Inflammatory macrophage treated with lipopolysaccharide for 1 hour (primary cell): ENCODE measurements at places on chromosomes 13 and 19.

GRCh38 chr13:107157271-107157670 is 589.3 kb upstream of the ARGLU1 start:
- DNase-seq, result no peak

DNA sequence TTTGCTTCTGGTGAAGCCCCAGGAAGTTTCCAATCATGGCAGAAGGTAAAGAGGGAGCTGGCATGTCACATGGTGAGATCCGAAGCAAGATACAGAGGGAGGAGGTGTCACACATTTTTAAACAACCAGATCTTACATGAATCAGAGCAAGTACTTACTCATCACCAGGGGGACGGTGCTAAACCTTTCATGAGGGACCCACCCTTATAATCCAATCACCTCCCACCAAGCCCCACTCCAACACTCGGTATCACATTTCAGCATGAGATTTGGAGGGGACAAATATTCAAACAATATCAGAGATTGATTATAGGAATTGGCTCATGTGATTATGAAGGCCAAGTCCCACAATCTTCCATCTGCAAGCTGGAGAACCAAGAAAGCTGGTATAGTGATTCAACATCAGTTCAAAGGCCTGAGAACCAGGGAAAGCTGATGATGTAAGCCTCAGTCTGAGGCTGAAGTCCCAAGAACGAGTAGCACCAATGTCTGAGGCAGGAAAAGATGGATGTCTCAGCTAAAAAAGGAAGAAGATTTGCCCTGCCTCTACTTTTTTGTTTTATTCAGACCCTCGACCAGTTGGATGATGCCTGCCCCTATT is 58.6 kb upstream of the WDFY2 start:
- no peak for DNase-seq

GRCh38 chr13:95155093-95155492 is 146.2 kb downstream of the ABCC4 start:
- DNase-seq, result no peak

DNA sequence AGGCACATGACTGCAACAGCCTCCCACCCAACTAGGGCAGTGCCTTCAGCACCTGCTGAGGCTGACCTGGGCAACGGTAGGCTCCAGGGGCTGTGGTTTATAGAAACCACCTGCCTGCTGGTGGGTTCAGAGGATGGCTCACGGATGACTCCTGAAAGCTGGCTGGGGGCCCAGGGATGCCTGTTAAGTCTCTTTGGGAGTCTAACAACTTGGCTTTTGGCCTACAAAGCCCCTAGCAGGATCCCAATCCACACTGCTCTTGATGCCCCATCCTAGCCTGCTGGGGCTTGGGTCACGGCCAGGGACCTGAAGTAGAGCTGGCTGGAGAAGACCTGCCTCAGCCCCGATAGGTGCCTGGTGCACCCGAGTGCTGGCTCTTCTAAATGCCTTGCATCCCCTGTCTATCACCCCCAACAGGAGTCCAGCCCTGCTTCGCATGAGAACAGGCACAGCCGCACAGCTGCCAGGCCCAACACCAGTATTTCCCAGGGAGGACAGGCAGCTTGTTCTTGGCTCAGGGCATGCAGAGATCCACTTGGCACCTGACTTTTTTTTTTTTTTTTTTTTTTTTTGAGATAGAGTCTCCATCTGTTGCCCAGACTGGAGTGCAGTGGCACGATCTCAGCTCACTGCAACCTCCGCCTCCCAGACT is 9.1 kb upstream of the EPHX3 start:
- DNase-seq, result no peak

- DNase-seq, result peak; percentile 14
These were observed 41.1 kb upstream of the RGCC start for GRCh38 chr13:41416276-41416675.

DNA sequence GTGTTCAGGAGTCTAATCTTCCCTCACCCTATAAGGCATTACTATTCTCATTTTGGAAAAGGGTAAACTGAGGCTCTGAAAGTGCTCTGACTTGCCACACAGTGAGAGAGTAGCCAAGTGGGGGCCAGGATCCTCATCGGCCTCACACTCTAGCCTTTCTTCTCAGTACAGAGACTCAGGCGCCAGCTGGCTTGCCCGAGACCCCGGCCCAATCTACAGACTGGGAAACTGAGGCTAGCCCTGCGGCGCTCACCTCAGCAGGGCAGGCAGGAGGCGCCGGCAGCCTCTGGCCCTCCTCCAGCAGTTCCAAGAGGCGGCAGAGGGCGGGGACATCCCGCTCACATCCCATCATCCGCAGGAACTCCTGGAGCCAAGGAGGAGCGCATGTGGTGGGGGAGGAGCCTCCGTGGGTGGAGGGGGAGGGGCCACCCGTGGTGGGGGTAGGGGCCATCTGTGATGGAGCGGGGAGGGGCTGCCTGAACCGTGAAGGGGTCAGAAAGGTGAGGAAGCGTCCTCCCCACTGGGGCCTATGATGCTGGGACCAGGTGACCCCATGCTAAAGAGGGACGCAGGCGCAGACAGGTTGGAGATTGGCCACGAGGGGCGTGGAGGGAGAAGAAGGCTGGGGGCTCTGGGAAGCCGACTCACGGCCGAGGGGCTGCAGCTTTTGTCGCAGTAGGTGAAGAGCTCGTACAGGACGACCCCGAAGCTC is 8.7 kb upstream of the INSL3 start:
- DNase-seq, result no peak

- DNase-seq, result no peak
These were observed 38.8 kb upstream of the LATS2 start for GRCh38 chr13:21100211-21100610.

DNA sequence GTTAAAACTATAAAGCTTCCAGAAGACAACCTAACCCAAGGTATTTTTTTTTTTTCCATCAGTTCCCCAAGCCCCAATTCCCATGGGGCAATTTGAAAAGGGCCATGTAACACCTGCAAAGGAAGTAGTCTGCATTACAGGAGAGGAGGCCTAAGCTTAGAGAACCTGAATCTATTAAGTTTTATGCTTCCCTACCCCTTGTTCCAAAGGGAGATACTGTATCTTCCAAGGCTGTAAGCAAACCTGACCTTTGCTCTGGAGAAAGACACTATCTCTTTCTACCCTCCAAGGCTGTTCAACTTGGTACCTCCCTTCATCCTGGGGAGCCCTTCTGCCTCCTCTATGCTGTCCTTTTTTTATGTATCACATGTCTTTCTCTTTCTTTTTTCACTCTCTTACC is 15.0 kb downstream of the KATNAL1 start:
- DNase-seq, result no peak

DNA sequence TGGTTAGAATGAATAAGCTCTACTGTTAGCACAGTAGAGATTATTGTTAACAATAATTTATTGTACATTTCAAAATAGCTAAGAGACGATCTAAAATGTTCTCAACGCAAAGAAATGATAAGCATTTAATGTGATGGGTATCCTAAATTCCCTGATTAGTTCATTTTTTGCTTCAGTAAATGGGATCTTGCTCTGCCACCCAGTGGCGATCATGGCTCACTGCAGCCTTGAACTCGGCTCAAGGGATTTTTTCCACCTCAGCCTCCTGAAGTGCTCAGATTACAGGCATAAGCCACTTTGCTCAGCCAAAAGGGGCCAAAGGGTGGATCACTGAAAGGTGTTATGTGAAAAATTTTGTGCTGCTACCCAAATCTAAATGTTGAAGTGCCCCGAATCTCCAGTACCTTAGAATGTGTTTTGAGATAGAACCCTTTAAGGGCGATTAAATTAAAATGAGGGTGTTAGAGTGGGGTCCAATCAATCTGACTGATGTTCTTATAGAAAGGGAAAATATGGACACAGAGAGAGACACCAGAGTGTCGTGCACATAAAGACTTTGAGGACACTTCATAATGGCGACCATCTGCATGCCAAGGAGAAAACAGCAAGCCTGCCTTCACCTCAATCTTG is 31.5 kb upstream of the ZNF766 start:
- DNase-seq, result peak; percentile 84

DNA sequence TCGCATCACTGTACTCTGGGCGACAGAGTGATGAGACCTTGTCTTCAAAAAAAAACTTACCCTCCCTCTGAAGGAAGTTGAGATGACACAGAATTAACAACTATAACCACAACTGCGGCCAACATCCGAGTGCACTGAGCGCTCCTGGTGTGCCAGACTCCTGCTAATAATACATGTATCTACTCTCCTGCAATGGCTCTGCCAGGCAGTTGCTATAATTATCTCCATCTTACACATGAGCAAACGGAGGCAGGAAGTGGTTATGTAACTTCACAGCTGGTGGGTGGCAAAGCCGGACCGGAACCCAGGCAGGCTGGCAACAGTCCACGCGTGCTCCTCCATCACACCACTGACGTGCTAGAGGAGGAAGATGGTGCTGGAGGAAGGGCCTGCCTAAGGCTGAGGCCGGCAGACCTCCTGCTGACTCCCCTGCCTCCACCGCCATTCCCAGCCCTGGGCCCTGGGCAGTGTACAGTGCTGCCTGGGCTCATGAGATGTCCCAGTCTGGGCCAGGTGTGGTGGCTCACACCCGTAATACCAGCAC is 12.6 kb downstream of the XRCC1 start:
- peak; percentile 82 for DNase-seq

GRCh38 chr13:32984857-32985626 is 31.2 kb upstream of the KL start:
- DNase-seq, result no peak

- no peak for DNase-seq
These were observed 5.1 kb downstream of the GAMT start for GRCh38 chr19:1396019-1396767.

GRCh38 chr13:45825387-45825650 is 26.2 kb downstream of the SIAH3 start:
- no peak for DNase-seq

GRCh38 chr19:3898426-3898825 is 17.9 kb downstream of the ATCAY start:
- DNase-seq, result no peak

DNA sequence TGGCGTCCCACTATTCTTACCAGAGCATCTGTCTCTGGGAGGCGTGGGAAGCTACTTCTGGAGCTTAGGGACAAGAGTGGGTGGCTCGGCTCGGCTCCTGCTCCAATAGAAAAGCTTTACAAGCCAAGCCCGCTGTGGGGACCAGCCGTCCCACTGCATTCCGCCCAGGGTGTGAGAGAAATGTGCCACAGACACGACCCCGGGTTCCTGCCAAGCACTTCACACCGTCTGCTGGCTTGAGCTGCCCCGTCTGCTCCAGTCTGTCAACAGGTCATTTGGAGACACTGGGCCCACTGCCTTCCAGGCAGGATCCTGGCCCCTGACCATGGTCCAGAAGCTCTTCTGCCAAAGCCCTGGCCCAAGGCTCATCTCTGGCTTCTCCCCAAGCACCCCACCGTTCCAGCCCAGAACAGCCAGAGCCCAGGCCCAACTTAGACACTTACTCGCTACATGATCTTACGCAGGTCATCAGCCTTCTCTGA is 6.5 kb upstream of the FKRP start:
- DNase-seq, result no peak

GRCh38 chr19:36939153-36939552 is 23.0 kb downstream of the ZNF568 start:
- DNase-seq, result no peak

DNA sequence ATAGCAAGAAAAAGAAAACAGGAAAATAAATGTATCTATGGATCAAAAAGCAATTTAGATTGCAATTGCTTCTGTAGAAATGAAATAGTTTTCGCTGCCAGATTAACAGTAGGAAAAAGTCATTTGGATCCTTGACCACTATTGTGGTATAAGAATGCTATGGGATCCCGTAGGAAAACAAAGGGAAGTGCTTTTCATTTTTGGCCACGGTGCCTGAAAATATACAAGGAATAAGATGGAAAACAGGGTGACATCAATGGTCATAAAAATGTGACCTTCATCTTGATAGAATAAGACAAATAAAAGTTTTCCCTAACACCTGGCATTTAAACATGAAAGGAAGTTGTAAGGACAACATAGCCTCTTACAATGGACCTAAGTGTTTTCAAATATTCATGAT is 622.8 kb downstream of the DACH1 start:
- DNase-seq, result no peak

DNA sequence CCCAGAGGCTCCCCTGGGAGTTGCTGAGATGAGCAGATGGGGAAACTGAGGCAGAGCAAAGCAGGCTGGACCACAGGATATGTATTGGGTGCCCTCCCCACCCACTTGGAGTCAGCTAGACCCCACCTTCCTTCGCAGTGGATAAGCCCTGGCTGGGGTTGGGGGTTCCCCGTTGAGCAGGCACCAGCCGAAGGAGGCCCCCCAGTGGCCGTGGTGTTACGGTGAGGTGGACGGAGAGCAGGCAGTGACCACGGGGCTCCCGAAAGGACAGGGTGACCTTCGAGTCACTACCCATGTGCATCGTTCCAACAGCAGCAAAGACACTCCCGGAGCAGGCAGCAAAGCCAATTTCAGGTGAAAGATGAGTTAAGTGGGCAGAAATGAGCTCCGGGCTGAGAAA is 62.4 kb upstream of the ADGRE5 start:
- DNase-seq, result peak; percentile 37

- no peak for DNase-seq
These were observed 505 bp downstream of the PAF1 start for GRCh38 chr19:39390451-39390750.

DNA sequence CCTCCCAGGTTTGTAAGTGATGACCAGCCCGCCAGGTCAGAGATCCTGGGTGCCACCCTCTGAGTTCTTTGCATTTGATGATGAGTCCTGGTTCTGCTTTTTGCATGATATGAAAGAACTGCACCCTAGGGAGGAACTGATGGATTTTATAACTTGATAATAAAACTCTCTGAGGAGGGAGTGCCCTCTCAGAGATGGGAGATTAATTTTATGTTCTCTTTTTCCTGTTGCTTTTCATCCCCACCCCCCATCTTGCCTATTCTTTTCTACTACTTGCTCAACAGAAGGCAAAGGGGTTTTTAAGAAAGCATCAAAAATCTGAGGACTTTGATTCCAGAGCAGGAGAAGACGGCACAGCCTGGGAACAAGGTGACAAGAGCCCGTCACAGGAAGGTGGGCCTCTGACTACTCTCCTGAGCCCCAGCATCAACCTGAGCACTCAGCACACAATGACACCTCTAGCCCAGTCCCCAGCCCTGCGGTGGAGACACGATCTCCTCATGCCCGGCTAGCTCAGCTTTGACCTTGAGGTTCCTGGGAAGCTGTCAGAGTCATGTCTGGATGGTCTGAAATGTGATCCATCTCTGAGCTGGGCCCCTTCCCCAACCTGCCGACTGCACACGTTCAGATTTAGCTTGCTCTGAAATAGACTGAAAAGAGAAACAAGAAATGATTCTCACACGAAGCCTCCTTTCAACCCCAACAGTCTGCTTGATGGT is 69.1 kb downstream of the SIAH3 start:
- DNase-seq, result no peak
